ENCODE measurements at places on chromosomes 13 and 19.

- no peak for DNase-seq
Measured at GRCh38 chr13:36992362-36992761, 6.8 kb downstream of the ALG5 start.

DNA sequence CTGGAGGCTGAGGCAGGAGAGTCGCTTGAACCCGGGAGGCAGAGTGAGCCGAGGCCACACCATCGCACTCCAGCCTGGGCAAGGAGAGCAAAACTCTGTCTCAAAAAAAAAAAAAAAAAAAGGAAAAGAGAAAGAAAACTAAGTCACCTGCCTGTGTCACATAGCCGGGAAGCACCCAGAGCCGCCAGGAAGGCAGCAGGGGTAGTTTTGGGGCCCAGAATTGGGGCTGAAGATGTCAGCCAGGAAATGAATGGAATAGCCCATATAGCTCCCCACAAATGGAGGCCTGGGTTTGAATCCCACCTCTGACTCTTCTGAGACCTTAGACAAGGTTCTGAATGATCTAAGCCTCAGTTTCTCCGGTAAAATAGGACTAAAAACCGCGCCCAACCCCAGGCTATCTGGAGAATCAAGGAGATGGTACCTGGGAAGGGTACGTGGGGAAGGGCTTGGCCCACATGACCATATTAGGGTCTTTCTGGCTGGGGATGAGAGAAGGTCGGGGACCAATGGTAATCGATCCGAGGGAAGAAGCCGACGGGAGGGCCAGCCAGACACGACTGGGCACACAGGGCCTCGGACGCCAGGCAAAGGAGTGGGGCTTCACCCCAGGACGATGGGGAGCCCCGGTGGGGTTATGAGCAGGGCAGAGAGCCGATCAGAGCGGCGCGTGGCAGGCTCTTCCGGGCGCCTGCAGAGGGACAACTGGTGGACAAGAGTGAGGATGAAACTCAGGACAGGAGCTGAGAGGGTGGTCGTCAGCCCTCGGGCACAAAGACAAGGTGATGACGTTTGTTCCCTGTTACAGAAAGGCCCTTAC lies 14.4 kb downstream of the CCDC124 start:
- no peak for DNase-seq

DNA sequence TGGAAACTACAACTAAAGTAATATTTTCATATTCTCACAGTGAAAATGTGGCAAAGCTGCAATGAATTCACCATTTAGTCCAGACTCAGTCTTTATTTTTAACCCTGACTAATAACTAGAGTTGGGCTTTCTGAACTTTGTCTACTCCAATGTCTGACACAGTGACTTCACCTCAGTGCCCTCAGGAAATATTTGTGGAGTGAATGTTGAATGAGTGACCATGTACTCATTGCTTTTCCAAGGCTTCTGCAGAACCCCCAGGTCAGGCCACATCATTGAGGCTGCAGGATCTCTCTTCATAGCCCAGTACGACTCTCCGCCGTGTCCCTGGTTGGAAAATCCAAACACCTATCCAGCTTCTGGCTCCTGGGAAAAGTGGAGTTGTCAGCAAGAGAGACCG lies 1.8 kb downstream of the ZNF175 start:
- no peak for DNase-seq

DNA sequence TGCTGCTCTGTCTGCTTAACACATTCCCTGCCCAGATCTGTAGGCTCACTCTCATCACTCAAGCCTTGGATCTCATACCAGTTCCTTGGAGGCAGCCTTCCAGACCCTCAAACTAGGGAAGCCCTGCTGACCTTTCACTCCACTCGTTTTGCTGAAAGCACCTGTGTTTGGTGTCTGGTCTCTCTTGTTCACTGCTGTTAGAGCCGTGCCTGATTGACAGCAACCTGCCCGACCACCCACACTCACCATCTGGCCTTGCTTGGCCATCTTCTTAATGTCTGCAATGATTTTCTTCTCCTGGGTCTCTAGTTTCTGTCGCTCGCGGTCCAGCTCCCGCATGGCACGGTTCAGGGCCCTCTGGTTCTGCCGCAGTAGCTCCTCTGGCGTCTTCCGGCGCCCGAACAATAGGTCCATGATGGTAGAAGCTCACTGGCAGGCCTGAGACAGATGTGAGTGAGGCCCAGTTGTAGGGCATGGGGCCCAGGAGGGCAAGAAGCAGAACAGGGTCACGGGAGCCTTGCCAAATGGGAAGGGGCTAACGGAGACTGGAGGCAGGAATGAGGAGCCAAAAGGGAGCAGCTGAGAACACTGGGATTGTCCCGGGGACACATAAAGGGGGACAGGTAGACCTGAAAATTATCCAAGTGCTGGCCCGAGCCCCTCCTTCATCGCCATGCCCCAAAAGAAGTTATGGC lies 959 bp downstream of the CHMP2A start:
- no peak for DNase-seq

GRCh38 chr13:78934336-78934735 lies 275.4 kb upstream of the OBI1 start:
- no peak for DNase-seq

GRCh38 chr13:91154558-91155353 lies 192.7 kb upstream of the MIR17HG start:
- peak; percentile 82 for DNase-seq

GRCh38 chr19:53328967-53329366 lies 4.6 kb upstream of the ZNF845 start:
- no peak for DNase-seq

GRCh38 chr13:19927117-19927748 lies 31.3 kb upstream of the ZMYM2 start:
- DNase-seq = peak; percentile 26

DNA sequence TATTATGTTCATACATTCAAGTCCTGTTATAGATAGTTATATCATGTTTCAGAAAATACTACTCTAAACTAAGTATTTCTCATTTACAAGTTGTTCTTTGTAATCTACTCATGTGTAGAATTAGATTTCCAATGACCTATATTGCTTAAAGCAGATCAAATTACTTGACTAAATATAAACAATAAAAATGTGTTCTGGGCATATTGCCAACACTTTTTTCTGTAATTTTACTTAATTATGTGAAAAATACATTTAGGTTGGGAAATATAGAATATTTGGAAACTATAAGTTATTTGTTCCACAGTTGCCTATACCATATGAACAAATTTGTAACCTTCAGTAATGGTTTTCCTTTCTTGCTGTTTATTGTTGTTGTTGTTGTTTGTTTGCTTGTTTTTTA lies 275.2 kb upstream of the PCDH9 start:
- peak; percentile 8 for DNase-seq

DNA sequence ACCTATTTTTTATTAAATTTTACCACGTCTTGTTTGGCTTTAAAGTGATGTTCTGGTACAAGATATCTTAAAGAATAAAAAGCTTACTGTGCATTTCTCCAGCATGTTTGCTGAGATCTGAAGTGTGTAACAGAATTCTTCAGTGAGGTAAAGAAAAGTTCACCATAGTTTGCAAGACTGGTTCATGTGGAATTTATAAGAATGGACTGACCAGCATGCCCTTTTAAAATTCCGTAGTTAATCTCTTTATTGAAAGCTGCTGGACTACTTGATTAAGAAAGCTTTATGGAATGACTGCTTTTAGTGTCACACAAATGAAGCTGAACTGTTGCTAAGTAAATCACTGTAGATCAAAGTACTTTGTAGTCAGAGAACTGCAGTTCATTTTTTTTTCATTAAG lies 119.2 kb downstream of the GPC6 start:
- DNase-seq = no peak
